ENCODE measurements at places on chromosomes 12 and 14. TPM values are rescaled to one million over a fixed set of nuclear protein-coding genes. Genes with fewer than 3 reads are reported as not detected.

- no peak for DNase-seq
Measured at GRCh38 chr14:99595034-99595433, 9.0 kb downstream of the CCDC85C start.

- peak; percentile 52 for DNase-seq
Measured at GRCh38 chr12:49872781-49873181, 29.9 kb upstream of the BCDIN3D start.

SERPINA3 gene
- total RNA-seq, result 2,087 TPM

DNA sequence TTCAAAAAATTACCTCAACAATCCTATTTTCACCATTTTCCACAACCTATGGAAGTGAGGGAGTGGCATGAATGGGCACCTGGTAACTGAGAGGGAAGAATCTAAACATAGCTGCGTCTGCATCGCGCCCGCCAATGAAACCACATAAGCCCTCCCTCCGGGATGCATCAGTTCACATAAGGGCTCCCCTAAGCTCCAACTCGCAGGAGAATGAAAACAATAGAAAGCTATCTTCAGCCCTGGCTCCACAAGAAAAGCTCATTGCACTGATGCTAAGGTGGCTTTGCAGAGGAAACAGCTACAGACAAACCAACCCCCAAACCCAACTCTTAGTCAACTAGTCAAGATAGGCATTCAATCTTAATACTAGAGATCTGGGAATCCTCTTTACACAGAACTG lies 173.3 kb downstream of the FOXN3 start:
- DNase-seq, result no peak

DNA sequence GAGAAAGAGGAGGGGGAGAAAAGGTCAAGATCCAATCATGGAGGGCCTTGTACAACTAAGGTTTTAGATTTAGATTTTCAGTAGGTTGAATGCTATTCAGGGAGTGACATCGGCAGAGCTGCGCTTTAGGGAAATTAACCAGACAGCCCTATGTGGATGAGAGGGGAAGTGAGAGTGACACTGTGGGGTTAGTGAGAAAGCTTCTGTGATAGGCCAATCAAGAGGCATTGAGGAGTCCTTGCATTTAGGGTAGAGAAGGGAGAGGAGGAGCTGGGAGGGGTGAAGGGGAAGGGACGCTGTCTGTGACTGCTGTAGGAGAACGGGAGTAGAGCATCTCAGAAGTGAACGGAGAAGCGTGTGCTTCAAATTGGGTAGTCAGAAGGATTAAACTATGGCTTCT lies 3.4 kb downstream of the HSD17B6 start:
- DNase-seq, result no peak

DNA sequence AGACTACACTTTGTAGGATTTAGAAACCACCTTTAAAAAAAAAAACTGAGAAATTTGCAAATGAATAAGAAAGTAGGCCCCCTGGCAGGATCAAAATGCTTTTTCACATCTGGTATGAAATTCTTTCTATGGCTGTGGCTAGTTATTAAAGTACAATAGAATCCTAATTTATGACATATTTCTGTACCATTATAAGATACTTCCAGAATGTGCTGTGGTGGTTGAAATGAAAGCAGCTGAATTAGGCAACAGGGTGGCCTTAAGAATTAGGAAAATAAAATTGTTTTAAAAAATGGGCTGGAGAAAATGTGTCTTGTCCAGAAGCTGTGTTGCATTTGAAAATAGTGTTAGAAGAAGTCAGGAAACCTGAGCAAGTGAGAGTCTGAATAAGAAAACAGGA lies 85.9 kb upstream of the PDE3A start:
- no peak for DNase-seq

LTBP2 gene
- total RNA-seq, result 1.1 TPM
